ENCODE measurements at places on chromosomes 6 and 20.

DNA sequence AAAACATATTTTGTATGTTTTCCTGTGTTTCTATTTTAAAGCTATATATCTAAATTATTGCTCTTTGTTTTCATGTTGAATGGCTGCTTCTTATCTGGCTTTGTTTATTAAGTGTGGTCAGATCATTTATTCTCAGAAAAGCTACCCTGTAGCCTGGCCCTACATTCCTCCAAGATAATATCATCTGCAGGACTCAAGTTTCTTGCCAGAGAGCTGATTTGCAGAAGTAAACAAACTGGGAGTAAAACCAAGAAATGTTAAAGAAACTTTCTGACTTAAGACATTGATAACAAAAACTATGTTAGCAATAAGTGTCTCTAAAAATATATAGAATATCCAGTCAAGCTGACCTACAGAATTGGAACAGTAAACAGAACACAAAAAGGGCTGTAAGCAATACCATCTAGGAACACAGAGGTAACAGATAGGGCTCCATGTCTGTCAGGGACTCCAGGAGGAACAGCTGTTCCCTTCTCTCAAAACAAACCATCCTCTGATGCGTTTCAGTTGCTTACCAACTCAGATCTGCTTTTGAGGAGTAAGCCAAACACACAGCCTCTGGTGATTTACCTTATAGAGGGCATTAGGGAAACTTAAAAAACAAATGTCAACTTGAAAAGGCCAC is 17.5 kb upstream of the CEP85L start:
- peak; percentile 27 for DNase-seq

GRCh38 chr20:35040646-35041045 is 52.0 kb downstream of the TRPC4AP start:
- no peak for DNase-seq

- no peak for DNase-seq
Measured at GRCh38 chr6:159357211-159357915, 188.2 kb downstream of the FNDC1 start.

GRCh38 chr6:1316489-1316971 is 4.6 kb downstream of the FOXQ1 start:
- DNase-seq = no peak

- DNase-seq = no peak
Measured at GRCh38 chr6:149915970-149916865, 6.7 kb downstream of the RAET1G start.

GRCh38 chr20:59678288-59678687 is 73.9 kb downstream of the PHACTR3 start:
- no peak for DNase-seq

DNA sequence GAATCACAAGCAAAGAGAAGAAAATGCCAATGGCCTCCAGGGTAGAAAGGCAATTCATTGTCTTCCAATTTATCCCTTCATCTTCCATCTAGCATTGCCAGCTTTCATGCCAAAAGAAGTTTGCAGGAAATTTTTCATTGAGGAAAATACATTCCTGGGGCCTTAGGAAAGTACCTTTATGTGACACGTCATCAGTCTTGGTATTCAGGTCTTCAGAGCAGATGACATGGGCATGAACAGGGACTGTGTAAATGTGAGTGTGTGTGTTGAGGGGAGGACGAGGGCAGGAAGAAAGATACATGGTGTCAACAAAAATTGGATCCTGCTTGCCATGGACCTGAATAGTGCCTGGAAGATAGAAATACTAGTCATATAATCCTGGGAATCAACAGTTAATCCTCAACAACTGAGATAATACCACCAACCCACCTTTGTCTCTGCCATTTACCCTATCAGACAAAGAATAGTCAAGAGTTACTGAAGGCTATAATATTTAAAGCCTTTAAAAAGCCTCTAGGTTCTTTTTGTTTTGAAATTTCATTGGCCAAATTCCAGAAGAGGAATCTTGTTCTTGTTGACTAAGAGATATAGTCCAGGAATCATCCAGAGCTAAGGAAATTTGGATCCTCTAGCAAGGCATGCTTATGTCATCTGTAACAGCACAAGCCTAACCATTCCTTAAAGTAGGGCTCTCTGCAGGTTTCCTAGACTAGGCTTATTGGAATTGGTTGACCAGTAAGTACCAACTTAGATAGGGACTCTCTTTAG is 405.8 kb upstream of the SASH1 start:
- no peak for DNase-seq

- no peak for DNase-seq
Measured at GRCh38 chr6:39794231-39794630, 2.1 kb downstream of the DAAM2 start.

DNA sequence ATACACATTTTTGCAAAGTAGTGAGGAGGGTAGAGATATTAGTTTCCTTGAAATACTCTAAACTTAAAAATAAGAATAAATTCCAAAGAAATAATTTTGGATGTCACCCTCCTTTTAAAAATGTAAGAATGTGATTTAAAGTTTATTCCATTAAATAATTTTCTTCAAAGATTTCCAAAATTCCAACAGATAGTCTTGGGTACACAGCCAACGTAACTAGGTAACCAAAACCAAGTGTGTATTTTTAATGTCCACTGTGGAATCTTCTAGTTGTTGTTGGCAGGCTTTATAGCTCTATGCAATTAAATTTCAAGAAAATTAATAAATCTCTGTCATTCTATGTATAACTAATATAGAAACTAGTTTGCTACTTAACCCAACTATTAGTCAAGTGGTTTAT is 101.3 kb downstream of the COL21A1 start:
- DNase-seq = no peak

All from retinal pigment epithelial cell (primary cell).